Naive B cell (primary cell): ENCODE measurements at places on chromosomes 2 and 18. TPM values are rescaled to one million over a fixed set of nuclear protein-coding genes. Genes with fewer than 3 reads are reported as not detected.

GRCh38 chr2:86223927-86224560 lies 24.8 kb downstream of the MRPL35 start:
- DNase-seq = no peak
- peak overlapping the region; percentile 70 for H3K27ac ChIP-seq
- peaks cover 25% of the 10 kb centered on the region for H3K4me1 ChIP-seq
- H3K27me3 ChIP-seq = no peaks in the 10 kb centered on the region
- H3K4me3 ChIP-seq = peak overlapping the region; percentile 78

PCARE gene
- not detected for polyA plus RNA-seq

DNA sequence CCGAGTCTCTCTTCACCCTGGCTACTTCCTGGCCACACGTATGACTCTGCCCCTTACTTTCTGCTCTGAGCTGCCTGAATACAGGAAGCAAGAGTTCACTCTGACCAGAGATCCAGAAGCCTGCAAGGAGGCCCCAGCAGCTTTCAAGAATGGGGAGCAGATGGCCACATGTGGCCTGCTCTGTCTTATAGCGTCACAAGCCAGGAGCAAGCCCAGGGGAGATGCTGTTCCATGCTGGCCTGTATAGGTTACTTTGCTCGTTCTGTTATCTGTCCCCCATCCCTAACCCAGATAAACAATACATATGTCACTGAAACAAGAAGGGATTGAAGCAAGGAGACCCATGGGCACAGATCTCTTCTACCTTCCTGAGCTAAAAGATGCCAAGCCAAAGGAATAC lies 4.3 kb downstream of the PNKD start:
- H3K27ac ChIP-seq = peak overlapping the region; percentile 20
- peaks cover 15% of the 10 kb centered on the region for H3K36me3 ChIP-seq
- H3K4me1 ChIP-seq = peaks cover 85% of the 10 kb centered on the region
- H3K27me3 ChIP-seq = no peaks in the 10 kb centered on the region

DNA sequence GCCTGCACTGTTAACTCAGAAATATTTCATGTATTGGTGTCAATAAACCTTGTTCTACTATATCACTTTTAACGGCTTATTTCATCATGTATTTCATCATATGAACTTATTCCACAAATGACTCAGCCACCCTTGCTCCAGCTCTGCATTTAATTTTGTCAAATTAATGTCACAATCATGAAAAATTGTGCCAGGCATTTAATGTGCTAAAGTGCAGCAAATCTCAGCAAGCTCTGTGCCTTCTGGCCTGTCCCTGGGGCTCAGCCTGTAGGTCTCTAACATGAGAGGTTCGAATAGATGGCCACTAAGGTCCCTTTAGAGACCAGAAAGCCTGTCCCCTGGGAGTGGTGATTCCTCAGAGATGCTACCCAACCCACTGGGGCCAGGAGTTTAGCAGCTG lies 28.6 kb downstream of the BOD1L2 start:
- no peaks in the 10 kb centered on the region for H3K36me3 ChIP-seq
- peaks cover 14% of the 10 kb centered on the region for H3K27me3 ChIP-seq
- no peak for DNase-seq
- no peak overlapping the region for H3K27ac ChIP-seq
- no peak overlapping the region for H3K4me3 ChIP-seq
- no peaks in the 10 kb centered on the region for H3K4me1 ChIP-seq

DNA sequence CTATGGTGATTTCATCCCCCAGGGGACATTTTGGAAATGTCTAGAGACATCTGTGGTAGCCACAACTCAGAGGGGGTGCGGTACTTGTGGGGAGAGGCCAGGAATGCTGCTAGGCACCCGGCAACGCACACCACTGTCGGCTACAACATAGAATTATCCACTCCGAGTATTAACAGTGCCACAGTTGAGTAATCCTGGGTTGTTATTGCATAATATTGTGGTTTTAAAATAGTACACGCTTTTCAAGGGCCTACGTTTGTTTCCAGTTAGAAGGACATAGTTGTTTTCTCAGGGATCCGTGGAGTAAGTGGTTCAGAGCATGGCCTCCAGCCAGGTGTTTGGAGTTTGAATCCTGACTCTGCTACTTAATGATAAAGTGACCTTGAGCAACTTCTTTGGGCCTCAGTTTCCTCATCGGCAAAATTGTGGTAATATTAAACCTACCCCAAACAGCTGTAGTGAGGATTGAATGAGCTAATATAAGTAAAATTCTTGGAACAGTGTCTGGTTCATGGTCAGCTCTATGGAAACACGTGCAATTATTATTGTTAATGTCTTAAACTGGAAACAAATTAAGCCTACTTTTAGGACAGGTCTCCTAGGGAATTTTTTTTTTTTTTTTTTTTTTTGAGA lies 24.5 kb downstream of the CYP27A1 start:
- H3K36me3 ChIP-seq = peaks cover 8% of the 10 kb centered on the region
- no peak overlapping the region for H3K4me3 ChIP-seq
- no peak for DNase-seq
- peaks cover 28% of the 10 kb centered on the region for H3K27me3 ChIP-seq
- H3K4me1 ChIP-seq = no peaks in the 10 kb centered on the region
- no peak overlapping the region for H3K27ac ChIP-seq

DNA sequence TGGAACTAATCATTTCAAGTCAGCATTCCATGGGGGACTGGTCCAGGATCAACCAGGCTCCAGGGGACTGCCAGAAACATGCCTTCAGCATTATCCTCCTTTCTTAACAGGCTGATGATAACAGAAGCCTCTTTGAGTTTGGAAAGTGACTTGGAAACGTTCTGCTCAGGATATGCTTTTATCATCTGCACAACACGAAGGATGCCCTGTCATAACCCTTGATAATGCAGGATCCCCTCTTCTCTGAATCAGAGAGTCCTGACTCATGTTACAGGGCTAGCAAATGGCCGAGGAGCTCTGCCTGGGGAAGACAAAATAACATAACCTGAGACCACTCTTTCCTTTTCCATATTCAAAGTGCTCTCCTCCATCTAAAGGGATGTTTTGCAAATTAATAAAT lies 6.7 kb downstream of the SCYGR3 start:
- peaks cover 15% of the 10 kb centered on the region for H3K4me1 ChIP-seq
- no peak overlapping the region for H3K4me3 ChIP-seq
- peaks cover 25% of the 10 kb centered on the region for H3K27me3 ChIP-seq
- no peaks in the 10 kb centered on the region for H3K36me3 ChIP-seq
- H3K27ac ChIP-seq = no peak overlapping the region

TUBA3E gene
- not detected for polyA plus RNA-seq

DNA sequence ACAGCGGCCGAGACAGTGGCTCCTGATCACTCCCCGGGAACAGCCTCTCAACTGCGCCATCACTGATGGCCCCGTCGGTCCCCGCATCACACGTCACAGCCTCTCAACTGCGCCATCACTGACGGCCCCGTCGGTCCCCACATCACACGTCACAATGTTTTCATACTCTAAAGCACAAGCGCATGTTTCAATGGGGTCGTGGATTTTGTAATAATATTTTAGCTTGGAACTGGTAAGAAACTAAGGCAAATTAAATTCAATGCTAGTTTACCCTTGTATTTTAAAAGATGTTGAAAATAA lies 44.2 kb upstream of the CTDP1 start:
- H3K27ac ChIP-seq = no peak overlapping the region
- no peak overlapping the region for H3K4me3 ChIP-seq
- H3K36me3 ChIP-seq = no peaks in the 10 kb centered on the region
- peaks cover 22% of the 10 kb centered on the region for H3K4me1 ChIP-seq
- DNase-seq = no peak
- no peaks in the 10 kb centered on the region for H3K27me3 ChIP-seq

SIGLEC15 gene
- polyA plus RNA-seq = 0.16 TPM

DNA sequence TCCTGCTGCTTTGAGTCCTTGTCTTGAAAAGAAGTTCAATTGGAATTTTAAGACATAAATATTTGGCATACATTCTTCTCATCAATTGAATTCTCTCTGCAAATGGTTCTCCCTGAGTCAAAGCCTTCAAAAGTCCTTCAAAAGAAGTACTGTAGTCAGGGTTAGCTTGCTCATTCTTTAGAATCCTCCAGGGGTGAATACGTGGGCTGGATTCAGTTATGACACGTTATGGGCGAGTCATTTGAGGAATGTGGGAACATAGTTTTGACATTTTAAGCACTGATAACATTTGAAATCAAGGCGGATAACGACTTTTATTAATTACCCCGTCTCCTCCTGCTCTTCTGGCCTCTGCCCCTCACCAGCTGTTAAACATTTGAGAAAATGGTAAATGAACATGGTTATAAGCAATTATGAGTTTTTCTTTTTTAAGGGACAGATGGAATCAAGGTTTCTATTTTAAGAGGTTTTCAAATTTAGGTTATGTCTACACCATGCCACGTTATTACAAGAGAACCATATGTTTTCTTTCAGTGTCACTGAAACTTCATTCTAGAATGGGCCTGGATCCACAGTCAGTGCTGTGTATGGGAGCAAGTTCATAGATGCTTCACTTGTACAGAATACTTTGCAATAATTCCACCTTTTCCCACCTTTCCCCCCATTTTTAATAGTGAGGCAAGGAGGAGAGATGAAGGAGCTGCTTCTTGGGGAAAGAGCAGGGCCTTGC lies 273.1 kb downstream of the TSN start:
- H3K27me3 ChIP-seq = no peaks in the 10 kb centered on the region
- DNase-seq = no peak
- H3K4me1 ChIP-seq = no peaks in the 10 kb centered on the region

DNA sequence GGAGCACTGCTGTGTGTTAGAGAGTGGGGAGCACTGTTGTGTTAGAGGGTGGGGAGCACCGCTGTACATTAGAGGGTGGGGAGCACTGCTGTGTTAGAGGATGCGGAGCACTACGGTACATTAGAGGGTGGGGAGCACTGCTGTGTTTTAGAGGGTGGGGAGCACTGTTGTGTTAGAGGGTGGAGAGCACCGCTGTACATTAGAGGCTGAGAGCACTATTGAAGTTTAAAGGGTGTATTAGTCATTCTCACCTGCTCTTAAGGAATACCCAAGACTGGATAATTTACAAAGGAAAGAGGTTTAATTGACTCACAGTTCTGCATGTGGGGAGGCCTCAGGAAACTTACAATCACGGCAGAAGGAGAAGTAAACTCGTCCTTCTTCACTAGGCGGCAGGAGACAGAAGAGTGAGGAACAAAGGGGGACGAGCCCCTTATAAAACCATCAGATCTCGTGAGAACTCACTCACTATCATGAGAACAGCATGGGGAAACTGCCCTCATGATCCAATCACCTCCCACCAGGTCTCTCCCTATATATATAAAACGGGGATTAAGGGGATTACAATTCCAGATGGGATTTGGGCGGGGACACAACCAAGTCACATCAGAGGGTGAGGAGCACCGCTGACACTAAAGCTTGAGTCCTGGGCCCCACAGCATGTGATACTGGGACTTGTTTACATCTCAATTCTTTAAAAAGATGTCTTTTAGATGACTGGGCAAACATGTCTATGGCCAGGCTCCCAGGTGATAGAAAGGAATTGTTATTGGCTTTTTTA lies 19.5 kb upstream of the AGXT start:
- no peak overlapping the region for H3K4me3 ChIP-seq
- DNase-seq = no peak
- H3K4me1 ChIP-seq = peaks cover 3% of the 10 kb centered on the region
- H3K36me3 ChIP-seq = peaks cover 3% of the 10 kb centered on the region
- H3K27ac ChIP-seq = no peak overlapping the region

NGEF gene
- not detected for polyA plus RNA-seq

- no peak overlapping the region for H3K4me3 ChIP-seq
- H3K4me1 ChIP-seq = peaks cover 16% of the 10 kb centered on the region
- no peaks in the 10 kb centered on the region for H3K27me3 ChIP-seq
- H3K36me3 ChIP-seq = peaks cover 52% of the 10 kb centered on the region
These were observed 59.8 kb downstream of the ZNF532 start for GRCh38 chr18:58924473-58924872.

DNA sequence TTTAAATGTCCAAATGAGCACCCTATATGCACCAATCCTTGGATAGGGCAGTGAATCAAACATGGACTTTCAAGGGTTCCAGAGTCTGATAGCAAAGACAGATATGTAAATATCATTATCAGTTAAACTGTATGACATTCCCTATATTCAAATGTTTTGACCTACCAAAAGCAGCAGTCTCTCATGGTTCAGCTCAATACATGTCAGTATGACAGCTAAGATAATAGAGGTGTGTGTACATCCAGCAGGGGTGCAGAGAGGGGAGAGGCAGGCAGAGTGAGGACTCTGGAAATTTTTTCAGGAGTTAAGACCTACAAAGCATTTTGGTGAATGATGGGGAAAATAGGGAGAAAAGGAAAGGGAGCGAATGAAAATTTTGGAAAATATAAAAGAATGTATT lies 106.3 kb downstream of the MYO3B start:
- H3K4me3 ChIP-seq = no peak overlapping the region
- no peaks in the 10 kb centered on the region for H3K4me1 ChIP-seq
- H3K27ac ChIP-seq = no peak overlapping the region
- H3K27me3 ChIP-seq = no peaks in the 10 kb centered on the region

DNA sequence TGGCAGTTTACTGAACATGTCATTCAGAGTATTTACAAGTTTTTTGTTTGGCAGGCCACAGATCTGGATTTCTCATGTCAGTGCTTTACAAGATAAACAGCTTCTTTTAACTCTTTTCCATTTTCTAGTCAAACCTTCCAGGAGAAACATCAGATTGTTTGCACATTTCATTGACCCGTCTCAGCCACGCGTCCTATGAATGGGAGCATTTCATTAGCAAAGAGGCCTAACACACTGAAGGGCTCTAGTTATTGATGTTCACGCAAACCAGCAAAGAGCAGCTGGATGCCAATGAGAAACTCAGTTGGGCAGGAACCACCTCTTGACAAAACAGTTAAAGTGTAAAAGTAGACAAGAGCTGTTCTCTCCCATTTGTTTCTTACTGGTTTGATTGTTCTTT lies 29.2 kb upstream of the MFF start:
- no peak for DNase-seq
- H3K27ac ChIP-seq = no peak overlapping the region
- no peaks in the 10 kb centered on the region for H3K27me3 ChIP-seq
- H3K4me1 ChIP-seq = no peaks in the 10 kb centered on the region
- H3K36me3 ChIP-seq = peaks cover 8% of the 10 kb centered on the region

GRCh38 chr2:129277585-129277981 lies 701.9 kb upstream of the RAB6C start:
- peaks cover 10% of the 10 kb centered on the region for H3K27me3 ChIP-seq
- H3K4me1 ChIP-seq = no peaks in the 10 kb centered on the region
- no peaks in the 10 kb centered on the region for H3K36me3 ChIP-seq
- no peak overlapping the region for H3K4me3 ChIP-seq

- H3K4me1 ChIP-seq = peaks cover 4% of the 10 kb centered on the region
- no peaks in the 10 kb centered on the region for H3K27me3 ChIP-seq
- H3K27ac ChIP-seq = no peak overlapping the region
- no peak for DNase-seq
- no peaks in the 10 kb centered on the region for H3K36me3 ChIP-seq
These were observed 81.0 kb downstream of the TPO start for GRCh38 chr2:1494257-1494656.

SERPINB3 gene
- not detected for polyA plus RNA-seq
